Neural progenitor cell (in vitro differentiated cells): ENCODE measurements at places on chromosomes 12 and 14. TPM values are rescaled to one million over a fixed set of nuclear protein-coding genes. Genes with fewer than 3 reads are reported as not detected.
A peak's percentile ranks its signal among the peaks of the same experiment; 100 is the strongest.

The C14orf39 gene
- total RNA-seq: 3.0 and 6.2 TPM in 2 replicates

The TTC9 gene
- total RNA-seq: 3.5 and 3.7 TPM in 2 replicates

The TMTC1 gene
- total RNA-seq: 16.1 and 19.3 TPM in 2 replicates

The CCDC92 gene
- 4.8 and 10.5 TPM in 2 replicates for total RNA-seq

The WIF1 gene
- total RNA-seq: 0.06 and 0.19 TPM in 2 replicates

The SLCO1B1 gene
- total RNA-seq: not detected in 2 replicates

GRCh38 chr14:89409961-89410360 lies 7.1 kb downstream of the FOXN3 start:
- H3K27ac ChIP-seq: no peak overlapping the region
- H3K27me3 ChIP-seq: no peaks in the 10 kb centered on the region
- DNase-seq: no peak

- H3K4me3 ChIP-seq: no peak overlapping the region
- no peak for DNase-seq
- no peak overlapping the region for H3K27ac ChIP-seq
Measured at GRCh38 chr14:60563113-60563512, 54.2 kb downstream of the SIX6 start.

DNA sequence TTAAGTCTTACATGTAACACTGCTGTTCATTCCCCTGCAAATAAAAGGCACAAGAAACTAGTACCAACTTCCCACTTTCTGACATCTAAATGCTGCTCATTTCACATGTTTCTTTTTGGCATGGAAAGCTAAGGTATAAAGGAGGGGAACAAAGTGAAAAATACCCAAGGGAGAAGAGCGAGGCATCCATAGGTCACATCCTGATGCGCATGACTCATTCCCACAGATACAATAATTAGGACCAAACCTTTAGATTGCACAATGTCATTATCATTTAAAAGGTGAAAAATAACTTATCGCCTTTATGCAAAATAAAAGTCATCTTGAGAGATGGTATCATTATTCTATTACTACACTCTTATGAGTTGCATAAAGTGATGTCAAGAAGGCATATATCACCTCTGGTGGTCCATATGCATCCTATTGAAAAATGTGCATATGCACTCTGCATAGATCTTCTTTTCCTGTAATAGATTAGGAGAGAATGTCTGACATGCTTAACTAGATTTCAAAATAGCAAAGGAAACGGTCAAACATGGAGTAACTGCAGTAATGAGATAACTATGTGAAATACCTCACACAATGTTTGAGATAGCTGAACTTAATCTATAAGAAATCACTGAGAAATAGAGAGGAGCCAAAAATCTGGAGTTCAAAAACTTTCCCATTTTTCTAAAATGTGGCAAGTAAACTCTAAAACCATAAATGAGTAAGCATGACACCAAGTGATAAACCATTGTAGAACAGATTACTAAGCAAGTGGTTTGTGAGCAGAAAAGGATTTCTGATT lies 382.5 kb upstream of the TMTC1 start:
- H3K27ac ChIP-seq: no peak overlapping the region
- H3K27me3 ChIP-seq: peaks cover 38% of the 10 kb centered on the region
- no peak overlapping the region for H3K4me3 ChIP-seq
- no peaks in the 10 kb centered on the region for H3K36me3 ChIP-seq
- no peak for DNase-seq

- no peak overlapping the region for H3K27ac ChIP-seq
- H3K36me3 ChIP-seq: no peaks in the 10 kb centered on the region
Measured at GRCh38 chr14:52048641-52049204, 20.1 kb downstream of the NID2 start.

DNA sequence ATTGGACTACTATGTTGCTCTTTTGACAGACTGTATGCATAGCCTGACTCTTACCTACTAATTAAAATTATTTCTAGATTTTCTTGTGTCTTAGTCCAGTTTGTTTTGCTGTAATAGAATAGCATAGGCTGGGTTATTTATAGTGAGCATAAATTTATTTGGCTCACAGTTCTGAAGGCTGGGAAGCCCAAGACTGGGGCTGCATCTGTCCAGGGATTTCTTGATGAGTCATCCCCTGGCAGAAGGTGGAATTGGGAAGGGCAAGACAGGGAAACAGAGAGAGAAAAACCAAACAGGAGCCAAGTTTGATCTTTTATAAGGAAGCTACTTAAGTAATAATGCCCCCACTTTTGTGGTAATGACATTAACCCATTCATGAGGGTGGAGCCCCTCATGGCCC lies 759.2 kb upstream of the LRFN5 start:
- no peaks in the 10 kb centered on the region for H3K27me3 ChIP-seq
- DNase-seq: no peak
- H3K36me3 ChIP-seq: no peaks in the 10 kb centered on the region
- peaks cover 8% of the 10 kb centered on the region for H3K4me1 ChIP-seq
- no peak overlapping the region for H3K27ac ChIP-seq
- no peak overlapping the region for H3K4me3 ChIP-seq

- no peak overlapping the region for H3K4me3 ChIP-seq
- H3K27ac ChIP-seq: no peak overlapping the region
- no peaks in the 10 kb centered on the region for H3K27me3 ChIP-seq
- no peaks in the 10 kb centered on the region for H3K4me1 ChIP-seq
- no peak for DNase-seq
Measured at GRCh38 chr14:23828616-23829015, 125.0 kb upstream of the DHRS4 start.

- H3K27ac ChIP-seq: no peak overlapping the region
- H3K4me3 ChIP-seq: no peak overlapping the region
- H3K4me1 ChIP-seq: no peaks in the 10 kb centered on the region
- peaks cover 5% of the 10 kb centered on the region for H3K36me3 ChIP-seq
- no peaks in the 10 kb centered on the region for H3K27me3 ChIP-seq
Measured at GRCh38 chr12:79617696-79618095, 73.1 kb downstream of the PAWR start.

GRCh38 chr12:79250960-79251755 lies 386.6 kb downstream of the SYT1 start:
- no peaks in the 10 kb centered on the region for H3K36me3 ChIP-seq
- H3K4me1 ChIP-seq: peaks cover 5% of the 10 kb centered on the region
- no peaks in the 10 kb centered on the region for H3K27me3 ChIP-seq
- no peak overlapping the region for H3K27ac ChIP-seq
- DNase-seq: no peak

GRCh38 chr14:92514844-92515514 lies 1.4 kb downstream of the RIN3 start:
- no peak overlapping the region for H3K27ac ChIP-seq
- H3K36me3 ChIP-seq: no peaks in the 10 kb centered on the region
- DNase-seq: no peak

GRCh38 chr14:32784405-32784804 lies 154.3 kb upstream of the NPAS3 start:
- H3K4me1 ChIP-seq: no peaks in the 10 kb centered on the region
- no peaks in the 10 kb centered on the region for H3K36me3 ChIP-seq
- no peak overlapping the region for H3K27ac ChIP-seq
- H3K4me3 ChIP-seq: no peak overlapping the region

GRCh38 chr12:12823811-12824210 lies 10.7 kb downstream of the DDX47 start:
- H3K4me1 ChIP-seq: no peaks in the 10 kb centered on the region
- H3K4me3 ChIP-seq: no peak overlapping the region
- no peak for DNase-seq

DNA sequence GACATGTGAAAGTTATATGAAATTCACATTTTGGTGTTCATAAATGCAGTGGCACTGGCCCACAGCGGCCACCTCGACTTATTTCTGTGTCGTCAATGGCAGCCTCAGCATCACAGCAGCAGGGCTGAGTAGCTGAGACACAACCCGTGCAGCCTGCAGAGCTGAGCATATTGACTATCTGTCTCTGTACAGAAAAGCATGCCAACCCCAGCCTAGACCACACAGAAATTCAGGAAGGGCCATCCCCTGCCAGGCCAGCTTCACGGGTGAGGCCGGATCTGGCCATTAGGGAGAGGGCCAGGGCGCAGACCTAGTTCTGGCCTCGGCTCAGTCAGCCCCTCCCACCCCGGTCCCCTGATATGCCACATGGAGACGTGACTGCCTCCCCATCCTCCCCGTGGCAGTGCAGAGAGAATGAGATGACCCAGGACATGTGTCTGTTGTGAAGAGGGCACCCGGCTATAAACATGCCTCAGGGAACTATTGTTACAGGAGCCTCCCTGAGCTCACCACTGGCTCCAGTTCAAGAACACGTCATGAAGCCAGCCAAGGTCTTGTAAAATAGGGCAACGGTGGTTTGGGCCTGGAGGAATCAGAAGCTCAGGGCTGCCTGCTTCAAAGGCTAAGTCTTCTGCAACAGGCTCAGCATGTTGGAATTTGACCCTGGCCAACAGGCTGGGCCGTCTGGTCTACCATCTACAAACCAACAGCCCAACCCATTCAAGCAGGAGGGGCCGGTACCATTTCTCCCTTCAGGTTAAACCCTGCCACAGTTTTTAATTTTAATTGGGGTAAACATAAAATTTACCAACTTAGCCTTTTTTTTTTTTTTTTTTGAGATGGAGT lies 25.5 kb downstream of the SCARB1 start:
- H3K27me3 ChIP-seq: peaks cover 37% of the 10 kb centered on the region
- DNase-seq: no peak
- no peaks in the 10 kb centered on the region for H3K36me3 ChIP-seq
- H3K4me1 ChIP-seq: peaks cover 21% of the 10 kb centered on the region
- no peak overlapping the region for H3K27ac ChIP-seq

DNA sequence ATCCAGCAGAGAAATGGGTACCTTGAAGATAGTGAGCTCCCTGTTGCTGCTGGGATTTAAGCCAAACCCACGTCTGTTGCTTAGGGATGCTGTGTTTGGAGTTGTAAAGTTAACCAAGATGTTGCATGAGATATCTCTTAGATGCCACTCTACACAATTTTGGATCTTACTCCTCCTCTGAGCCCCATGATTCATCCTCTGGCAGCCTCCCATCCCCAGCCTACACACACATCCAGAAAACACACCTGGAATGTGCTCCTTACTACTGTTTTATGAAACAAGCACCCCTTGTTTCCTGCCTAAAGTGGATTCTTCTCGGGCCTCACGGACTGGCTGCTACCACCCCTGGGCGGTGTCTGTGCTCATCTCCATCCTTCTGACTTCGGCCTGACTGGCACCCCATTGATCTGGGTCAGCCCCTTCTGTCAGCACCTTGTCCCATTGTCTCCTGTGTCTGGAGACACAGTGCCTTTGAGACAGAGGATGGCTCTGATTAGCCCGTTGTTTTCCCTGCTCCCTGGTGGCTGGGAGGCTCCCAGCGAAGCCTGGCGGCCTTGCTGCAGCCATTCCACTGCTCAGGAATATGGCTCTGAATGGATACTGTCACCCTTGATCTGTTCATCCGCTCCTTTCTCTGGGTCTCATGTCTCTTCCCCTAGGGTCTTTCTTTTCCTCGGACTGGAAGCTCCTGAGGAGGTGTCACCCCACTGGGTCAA lies 24.3 kb downstream of the TSPAN9 start:
- H3K27ac ChIP-seq: no peak overlapping the region
- no peaks in the 10 kb centered on the region for H3K27me3 ChIP-seq
- H3K4me3 ChIP-seq: no peak overlapping the region
- H3K4me1 ChIP-seq: peaks cover 24% of the 10 kb centered on the region

GRCh38 chr14:97219431-97220017 lies 422.3 kb downstream of the VRK1 start:
- no peak overlapping the region for H3K27ac ChIP-seq
- H3K36me3 ChIP-seq: no peaks in the 10 kb centered on the region
- DNase-seq: no peak
- peak overlapping the region; percentile 56 for H3K4me3 ChIP-seq
